ENCODE measurements at places on chromosomes 7 and 10.

GRCh38 chr10:35153716-35154115, 27.1 kb downstream of the CREM start:
- DNase-seq: no peak

DNA sequence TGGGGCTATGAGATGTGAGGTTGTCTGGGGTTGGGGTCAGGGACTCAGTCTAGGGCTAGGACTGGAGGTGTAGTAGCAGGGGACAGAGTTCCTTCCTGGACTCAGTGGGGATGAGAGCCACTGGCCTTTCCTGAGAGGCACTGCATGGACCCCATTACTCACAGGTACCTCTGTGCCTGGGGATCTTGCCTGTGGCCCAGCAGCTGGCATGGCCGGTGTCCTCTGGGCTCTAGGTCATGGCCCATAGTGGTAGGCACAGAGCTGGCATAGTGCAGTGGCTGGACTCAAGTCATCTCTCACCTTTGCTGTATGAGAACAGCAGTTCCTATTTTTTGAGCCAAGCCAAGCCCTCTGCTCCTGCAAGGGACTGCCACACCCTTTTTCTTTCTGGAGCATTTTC, 51.9 kb downstream of the NEURL1 start:
- DNase-seq: no peak

DNA sequence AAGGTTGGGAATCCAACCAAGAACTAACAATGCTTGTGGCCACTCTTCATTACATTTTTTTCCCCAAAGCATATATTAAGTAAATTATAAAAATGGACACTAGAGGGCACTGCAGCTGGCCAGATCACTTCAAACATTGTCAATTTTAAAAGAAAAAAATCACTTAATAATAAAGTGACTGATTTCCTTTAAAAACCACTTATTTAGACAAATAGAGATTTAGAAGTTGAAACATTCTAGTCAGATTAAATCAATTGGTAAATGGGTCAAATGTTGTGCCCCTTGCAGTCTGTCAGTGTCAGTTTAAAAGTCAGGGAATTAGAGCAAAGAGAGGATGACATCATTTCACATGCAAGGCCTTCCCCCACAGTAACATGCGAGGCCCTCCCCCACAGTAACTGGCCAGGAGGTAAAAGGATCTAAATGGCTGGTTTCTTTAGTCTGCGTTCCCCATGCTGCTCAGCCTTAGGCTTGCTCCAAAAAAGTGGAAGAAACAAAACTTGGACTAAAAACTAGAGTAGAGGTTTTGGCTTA, 177.9 kb downstream of the SKAP2 start:
- peak; percentile 20 for DNase-seq

- no peak for DNase-seq
Measured at GRCh38 chr7:107404740-107405537, 64.9 kb upstream of the GPR22 start.

DNA sequence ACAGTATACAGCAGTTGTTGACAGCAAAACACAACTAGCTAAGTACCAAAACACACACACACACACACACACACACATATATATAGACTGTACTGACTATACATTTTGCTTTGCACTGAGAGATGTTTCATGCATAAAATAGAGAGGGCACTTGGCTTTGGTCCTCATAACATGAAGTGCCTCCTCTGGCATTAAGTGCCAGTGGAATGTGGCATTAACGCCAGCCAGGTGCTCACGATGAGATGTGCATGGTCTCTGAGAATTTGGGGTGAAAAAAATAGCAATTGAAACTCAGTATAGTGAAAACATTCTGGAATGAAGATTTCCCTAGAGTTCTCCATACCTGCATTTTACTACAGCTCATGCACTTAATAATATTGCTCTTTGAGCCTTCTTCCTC, 70.0 kb upstream of the INSYN2A start:
- DNase-seq: no peak

- DNase-seq: no peak
Measured at GRCh38 chr10:130579913-130580312, 443.7 kb downstream of the GLRX3 start.

GRCh38 chr7:1422512-1423263, 36.6 kb downstream of the MICALL2 start:
- DNase-seq: peak; percentile 80

DNA sequence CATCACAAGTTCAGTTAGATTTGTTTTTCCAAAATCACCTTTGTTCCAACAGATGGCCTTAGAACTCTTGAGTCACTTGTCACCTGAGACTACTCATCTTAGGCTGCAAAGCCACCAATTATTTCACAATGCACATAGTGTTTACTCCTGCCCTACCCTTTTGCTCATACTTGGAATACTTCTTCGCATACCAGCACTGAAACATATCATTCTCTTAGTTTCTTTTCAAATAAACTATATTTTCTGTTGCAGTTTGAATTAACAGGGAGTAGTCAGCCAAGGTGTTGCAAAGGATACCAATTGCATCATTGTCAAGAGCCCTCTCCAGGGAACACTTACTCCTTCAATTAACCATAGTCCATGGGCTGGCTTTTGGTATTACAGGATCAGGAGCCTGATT, 71.0 kb downstream of the CASD1 start:
- no peak for DNase-seq
